Sciatic nerve (tissue), 2 donors: ENCODE measurements at places on chromosomes 6 and 20.

GRCh38 chr20:61599061-61599531, 347.0 kb downstream of the CDH4 start:
- no peak for DNase-seq

DNA sequence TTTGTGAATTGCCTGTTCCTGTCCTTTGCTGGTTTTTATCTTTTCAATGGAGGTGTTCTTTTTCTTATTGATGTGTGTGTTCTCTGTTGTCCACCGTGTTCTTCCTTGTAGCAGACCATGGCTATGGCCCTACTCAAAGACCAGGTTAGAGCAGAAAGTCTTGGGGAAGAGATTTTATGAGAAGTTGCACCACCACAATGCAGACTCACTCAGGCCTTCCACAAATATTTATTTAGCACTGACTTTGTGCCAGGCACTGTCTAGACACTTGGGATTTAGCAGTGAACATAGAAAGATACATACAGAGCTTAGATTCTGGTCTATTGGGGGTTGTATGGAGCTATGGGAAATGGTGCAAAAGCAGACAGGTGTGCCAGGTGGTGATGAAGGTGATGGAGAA, 98.8 kb downstream of the DTD1 start:
- no peak for DNase-seq

- peak; percentile 69 for DNase-seq
Measured at GRCh38 chr6:112325444-112325843, 21.7 kb upstream of the RFPL4B start.

GRCh38 chr6:71402096-71402495, 113.5 kb downstream of the OGFRL1 start:
- DNase-seq, result no peak

DNA sequence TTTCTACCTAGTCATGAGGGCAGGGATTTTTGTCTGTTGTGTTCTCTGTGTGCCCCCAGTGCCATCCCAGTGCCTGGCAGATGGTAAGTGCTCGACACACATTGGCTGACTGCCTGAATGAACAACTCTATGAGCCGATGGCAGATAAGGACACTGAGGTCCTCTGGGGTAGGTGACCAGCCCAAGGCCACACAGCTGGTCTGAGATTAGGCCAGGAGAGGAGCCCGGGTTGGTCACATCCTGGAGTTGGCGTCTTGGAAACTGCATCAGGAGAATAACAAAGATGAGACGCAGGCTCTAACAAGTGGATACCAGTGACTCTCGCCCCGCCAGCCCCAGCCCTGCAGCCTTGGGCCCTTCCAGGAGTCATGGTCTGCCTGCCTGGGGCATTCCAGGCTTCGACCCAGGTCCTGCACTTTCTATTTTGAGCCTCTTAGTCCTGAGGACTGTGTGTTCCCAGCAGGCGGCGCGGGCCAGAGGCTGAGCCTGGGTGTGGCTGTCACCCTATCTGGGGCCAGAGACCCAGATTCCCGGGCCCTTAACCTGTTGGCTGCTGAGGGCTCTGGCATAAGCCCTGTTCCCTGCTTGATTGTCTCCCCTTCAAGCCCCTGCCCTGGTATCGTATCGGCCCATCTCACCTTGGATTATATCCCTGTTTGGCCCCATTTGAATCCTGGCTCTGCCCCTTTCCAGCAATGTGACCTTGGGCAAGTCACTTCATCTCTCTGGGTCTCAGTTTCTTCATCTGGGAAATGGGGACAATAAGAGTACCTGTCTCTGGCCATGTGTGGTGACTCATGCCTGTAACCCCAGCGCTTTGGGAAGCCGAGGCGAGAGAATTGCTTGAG, 88.3 kb downstream of the CEBPB start:
- DNase-seq, result no peak

DNA sequence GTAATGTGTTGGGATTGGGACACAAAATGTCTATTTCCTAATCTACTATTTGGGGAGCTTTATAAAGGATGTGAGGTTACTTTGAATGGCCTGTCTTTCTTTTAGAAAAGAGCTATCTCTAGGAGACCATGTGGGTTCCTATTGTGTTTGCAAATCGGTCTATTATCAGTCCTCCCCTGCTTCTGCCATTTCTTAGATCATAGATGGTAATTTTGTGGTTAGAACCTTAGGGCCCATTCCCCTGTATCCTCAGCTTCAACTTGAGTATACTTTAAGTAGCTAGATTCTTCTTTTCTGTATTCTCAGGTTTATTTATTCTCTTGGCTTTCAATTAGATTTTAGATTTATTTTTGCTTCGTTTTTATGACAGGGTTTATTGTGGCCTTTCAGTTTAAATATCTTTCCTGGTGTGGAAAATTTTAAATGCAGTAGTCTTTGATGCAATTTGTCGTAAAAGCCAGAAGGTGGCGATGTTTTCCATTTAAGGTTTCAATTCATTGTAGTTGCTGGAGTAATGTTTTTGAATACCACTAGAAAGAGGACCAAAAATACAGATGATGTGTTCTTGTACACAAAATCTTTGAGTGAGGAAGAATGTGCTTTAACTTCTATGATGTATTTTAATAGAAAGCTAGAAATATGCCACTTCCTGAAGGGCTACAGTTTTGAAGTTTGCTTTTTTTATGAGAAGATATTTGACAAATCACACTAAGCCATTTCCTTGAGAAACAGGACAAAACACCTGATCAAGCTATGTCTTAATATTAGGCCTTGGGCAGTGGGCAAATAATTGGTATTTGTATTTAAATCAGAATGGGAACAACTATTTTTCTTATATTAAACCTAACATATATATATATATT, 20.3 kb downstream of the TBPL1 start:
- no peak for DNase-seq

DNA sequence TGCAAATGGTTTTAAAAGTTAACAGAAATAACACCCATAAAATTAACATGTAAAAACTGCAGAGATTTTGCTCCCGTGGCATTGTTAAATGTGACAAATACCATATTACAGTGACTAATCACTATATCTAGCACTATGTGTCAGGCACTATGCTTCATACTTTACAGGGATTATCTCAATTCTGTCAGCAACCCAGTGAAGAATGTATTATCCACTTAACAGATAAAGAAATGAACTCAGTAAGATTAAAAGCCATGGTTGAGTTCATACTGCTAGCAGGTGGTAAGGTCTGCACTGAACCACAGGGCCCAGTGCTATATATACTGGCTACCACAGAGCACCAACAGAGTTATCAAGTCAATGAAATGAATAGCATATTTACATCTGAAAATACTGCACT, 65.4 kb downstream of the RWDD2A start:
- DNase-seq, result no peak

- no peak for DNase-seq
Measured at GRCh38 chr6:10603219-10603618, 82.1 kb downstream of the GCNT2 start.

GRCh38 chr20:944148-944547, 28.0 kb upstream of the ANGPT4 start:
- DNase-seq, result no peak

- DNase-seq, result peak; percentile 33
Measured at GRCh38 chr6:170134471-170135440, 156.1 kb downstream of the DLL1 start.

GRCh38 chr6:35052694-35053565, 88.2 kb downstream of the TCP11 start:
- DNase-seq, result peak; percentile 79

- no peak for DNase-seq
Measured at GRCh38 chr6:157159348-157159747, 164.0 kb downstream of the TMEM242 start.

DNA sequence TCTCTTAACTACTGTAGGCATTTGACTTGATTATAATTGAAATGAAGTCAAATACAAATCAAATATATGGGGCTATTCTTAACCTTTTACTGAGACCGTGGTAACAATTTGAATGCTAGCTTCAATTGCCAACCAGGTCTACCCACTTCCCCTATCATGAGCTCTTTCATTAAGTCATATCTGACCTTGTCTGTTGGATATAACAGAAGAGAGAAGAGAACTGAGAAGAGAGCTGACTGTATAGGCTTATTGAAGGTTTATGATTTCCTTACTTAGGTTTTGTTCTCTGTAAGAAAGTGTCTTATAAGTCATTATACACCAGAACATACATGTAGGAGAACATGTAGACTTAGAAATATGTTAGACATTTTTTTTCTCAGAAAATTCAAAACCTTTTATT, 549.4 kb downstream of the COL12A1 start:
- DNase-seq, result no peak

DNA sequence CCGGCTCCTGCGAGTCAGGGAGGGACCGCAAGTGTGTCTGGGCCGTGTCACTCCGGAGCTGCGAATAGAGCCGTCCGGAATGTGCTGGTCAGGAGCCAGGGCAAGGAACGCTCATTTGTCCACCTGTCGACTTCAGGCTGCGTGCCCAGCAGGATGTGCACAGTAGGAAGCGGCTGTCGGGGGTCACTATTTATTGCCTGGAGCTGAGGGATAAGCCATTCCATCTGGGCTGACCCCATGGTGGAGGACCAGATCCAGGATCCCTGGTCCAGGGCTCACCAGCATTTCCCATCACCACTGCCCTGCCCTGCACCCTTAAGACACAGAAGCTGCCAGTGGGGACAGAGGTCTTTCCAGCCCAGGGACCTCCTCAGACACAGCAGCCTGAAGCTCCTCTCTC, 14.7 kb downstream of the NTSR1 start:
- DNase-seq, result no peak

- no peak for DNase-seq
Measured at GRCh38 chr6:38554700-38555413, 84.9 kb downstream of the BTBD9 start.

DNA sequence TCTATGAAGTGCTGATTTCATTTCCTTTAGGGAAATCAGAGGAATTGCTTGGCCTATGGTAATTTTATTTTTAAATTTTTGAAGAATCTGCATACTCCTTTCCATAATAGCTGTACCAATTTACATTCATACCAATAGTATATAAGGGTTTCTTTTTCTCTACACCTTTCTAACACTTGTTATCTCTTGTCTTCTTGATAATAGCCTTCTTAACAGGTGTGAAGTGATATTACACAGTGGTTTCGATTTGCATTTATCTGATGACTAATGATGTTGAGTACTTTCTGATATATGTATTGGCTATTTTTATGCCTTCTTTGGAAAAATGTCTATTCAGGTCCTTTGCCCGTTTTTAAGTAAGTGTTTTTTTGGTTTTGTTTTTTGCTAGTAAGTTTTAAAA, 40.8 kb downstream of the SMAP1 start:
- DNase-seq, result no peak

DNA sequence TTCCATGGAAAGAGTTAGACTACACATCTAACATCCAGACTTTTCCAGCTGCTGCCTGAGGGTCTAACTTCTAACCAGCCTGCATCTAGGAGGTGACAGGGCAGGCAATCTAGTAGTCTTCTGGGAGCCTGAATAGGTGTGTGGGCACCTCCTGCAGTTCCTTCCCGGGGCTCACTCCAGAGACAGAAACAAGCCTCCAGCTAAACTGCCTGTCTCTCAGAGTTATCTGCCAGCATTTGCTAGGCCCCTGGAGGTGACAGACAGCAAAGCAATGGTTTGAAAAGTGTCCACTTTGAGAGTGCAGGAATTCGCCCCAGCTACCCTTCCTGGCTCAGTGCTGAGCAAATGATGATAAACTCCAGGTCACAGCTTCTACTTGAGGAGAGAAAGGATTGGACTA, 240.5 kb upstream of the PRSS16 start:
- no peak for DNase-seq

- DNase-seq, result no peak
Measured at GRCh38 chr6:151847064-151847463, 39.6 kb downstream of the ESR1 start.

GRCh38 chr6:136252441-136252840, 2.3 kb upstream of the MTFR2 start:
- no peak for DNase-seq

DNA sequence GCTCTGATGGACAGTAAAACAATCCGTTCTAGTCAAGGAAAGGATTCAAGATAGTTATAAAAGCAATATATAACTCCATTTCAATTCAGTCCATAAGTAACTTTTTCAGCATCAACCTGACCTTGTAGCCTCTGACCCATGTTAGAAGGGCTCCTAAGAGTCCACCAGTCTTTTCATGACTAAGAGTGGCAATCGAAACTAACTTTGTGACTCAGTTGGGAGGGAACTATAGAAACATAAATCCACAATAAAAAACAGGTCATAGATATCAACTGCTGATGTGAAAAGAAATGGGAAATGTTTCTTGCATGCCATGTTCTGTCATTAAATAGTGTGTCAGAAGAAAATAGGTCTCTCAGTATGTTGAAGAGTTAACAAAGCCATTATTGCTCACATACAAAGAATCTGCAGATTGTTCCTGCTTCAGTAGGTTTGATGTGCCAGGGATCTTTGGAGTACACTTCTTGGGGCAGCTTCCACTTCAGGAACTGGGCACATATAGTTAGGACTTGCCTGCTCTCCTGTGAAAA, 16.2 kb upstream of the RBL1 start:
- DNase-seq, result no peak

DNA sequence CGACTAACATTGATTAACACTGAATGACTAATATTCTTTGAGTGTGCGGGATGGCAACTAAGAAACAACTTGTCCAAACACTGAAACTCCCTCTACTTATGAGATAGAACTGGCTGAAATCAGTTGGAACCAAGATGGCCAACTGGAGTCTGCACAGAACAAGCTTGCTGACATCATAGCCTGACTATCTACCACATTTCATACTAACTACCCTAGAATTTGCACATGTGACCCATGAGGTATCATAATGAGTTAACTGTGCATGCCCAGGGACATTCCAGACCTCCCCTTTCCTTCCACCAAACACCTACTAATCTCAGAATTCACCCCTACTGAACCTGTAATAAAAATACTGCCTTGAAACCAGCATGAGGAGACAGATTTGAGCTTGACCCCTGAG, 43.2 kb downstream of the PHIP start:
- DNase-seq, result no peak

- DNase-seq, result no peak
Measured at GRCh38 chr20:39349240-39349639, 387.1 kb downstream of the DHX35 start.

GRCh38 chr6:26025894-26026832, 61.1 kb upstream of the HFE start:
- peak; percentile 96 for DNase-seq
